ENCODE measurements at places on chromosomes 2 and 18.

GRCh38 chr2:218882866-218883366, 2.3 kb downstream of the WNT10A start:
- DNase-seq = no peak

DNA sequence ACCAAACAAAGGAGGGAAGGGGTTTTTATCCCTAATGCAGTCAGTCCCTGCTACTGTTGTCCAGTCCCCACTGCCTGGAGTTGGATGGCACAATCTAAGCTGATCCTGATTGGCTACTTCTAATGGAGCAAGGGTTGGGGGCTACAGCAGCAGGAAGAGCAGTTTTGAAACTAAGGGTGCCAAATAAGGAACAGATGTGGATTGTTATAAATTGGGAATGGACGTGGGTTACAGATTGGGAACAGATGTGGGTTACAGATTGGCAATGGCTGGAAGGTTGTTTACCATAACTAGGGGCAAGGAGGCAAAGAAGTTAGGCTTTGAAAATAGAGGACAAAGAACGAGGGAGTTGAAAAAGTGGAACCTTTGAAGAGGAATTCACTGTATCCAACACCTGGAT, 16.0 kb upstream of the PROM2 start:
- DNase-seq = no peak

DNA sequence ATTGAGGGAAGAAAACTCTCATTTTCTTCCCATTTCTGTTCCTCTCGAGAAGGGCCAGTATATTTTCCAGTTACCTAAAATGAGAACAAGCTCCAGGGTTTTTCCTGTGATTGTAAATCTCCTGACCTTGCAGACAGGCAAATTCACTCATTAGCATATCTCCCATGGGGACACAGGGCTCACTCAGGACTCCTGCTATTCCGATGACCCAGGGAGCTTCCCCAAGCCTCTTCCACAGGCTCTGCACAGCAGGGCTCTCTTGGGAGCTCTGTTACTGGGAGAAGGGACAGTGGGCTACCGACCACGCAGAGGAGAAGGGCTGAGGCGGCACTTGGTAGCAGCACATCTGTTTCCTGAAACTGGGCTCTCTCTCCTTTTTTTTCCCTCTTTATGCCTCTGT, 135.2 kb upstream of the CAPN13 start:
- no peak for DNase-seq

GRCh38 chr2:215020283-215020682, 118.1 kb downstream of the ABCA12 start:
- no peak for DNase-seq

DNA sequence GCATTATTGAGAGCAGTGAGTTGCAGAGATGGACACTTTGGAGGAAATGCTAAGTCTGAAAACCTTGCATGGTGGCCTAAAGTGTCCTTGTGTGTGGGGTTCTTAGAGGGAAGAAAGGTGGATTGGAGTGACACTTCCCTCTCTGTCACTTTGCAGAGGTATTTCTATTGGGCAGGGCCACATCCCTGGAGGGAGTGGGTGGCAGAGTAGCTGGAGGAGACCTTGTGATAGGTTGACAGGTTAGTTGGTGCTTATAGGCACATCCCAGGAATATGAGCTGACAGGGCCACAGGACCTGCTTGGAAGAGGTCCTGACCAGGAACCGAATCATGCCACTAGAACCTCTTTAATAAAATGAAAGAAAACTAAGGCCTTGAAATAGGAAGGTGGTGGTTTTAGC, 972 bp upstream of the IGFBP5 start:
- no peak for DNase-seq

GRCh38 chr2:58865436-58865835, 624.3 kb upstream of the FANCL start:
- no peak for DNase-seq

DNA sequence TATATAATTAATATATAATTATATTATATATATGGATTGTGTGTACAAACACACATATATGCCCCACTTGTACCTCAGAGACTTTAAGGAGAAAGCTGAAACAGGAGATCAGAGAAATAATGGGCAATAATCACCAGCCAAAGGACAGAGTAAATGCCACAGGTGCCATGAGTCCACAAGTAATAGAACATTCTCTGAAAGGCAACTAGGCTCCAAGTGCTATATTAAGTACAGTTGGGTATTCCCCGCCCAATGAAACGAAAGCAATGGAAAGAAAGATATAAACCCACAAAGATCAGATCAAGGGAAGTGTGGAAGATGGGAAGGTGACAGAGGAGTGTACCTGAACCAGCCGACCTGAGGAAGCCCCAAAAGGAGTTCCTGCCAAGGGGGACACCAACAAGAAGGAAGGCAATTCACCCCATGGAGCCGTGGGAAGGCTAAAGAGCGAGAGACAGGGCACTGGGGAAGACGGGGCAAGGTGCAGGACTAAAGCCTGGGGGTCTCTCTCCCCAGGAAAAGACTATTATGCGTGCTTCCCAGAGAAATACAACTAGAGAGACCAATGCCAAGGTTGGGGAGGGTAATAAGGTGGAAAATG, 19.0 kb downstream of the DYM start:
- DNase-seq = no peak

DNA sequence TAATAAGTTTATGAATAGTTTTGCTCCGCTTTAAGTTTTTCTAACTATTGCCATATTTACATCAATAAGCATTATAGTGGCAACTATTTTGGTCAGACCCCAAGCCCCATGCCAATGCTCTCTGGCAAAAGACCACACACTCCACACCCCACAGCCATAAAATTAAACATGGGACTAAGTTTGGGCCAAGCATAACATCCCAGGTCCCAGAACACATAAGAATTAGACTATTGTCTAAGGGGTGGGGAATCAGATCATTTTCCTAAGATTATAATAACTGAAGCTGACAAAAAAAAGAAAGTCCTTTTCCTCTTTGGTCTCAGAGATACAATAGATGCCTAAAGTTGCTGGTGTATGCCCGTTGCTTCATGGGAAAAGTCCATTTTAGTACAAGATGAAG, 46.3 kb downstream of the EXOC6B start:
- no peak for DNase-seq

DNA sequence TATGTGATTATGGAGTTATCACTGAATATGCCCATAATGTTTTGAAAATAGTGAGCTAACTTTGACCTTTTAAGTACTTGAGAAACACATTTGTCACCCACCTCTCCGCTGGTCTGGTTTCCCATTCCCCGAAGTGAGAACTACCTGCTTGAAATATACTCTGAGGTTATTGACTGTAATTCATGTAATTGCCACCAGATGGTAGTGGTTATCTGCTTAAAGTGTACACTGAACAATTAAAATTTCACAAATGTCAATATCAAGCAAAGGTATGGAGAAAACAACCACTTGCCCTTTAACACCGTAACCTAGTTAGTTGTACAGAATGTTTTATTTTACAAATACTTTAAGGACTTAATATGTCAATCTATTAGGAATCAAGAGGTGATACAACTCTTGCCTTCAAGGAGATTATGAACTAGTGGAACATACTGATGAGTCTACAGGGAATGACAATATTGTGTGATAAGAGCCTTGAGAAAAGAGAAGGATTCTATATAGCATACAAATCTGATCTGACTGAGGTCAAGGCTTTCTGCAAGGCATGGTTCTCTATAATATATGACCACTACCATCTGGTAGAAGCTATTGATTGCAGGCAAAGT, 316.8 kb upstream of the KCNH7 start:
- no peak for DNase-seq

GRCh38 chr2:230323385-230324106, 3.4 kb upstream of the SP140L start:
- DNase-seq = no peak

DNA sequence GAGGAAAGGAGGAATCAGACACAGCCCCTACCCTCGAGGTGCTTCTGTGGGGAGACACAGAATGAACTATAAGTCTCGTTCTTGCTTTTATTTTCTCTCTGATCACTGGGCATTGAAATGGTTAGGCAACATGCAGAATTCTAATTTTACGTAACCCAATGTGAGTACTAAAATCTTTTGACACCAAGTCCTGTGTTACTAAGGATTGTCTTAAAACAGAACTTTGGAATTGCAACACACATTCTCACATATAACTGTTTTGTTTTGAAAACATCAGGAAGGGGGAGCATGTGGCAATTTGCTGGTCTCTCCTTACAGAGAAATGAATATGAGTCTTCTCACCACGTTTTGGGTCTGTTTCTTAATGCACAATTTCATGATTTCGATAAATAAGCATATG, 23.6 kb upstream of the SULT1C4 start:
- no peak for DNase-seq

DNA sequence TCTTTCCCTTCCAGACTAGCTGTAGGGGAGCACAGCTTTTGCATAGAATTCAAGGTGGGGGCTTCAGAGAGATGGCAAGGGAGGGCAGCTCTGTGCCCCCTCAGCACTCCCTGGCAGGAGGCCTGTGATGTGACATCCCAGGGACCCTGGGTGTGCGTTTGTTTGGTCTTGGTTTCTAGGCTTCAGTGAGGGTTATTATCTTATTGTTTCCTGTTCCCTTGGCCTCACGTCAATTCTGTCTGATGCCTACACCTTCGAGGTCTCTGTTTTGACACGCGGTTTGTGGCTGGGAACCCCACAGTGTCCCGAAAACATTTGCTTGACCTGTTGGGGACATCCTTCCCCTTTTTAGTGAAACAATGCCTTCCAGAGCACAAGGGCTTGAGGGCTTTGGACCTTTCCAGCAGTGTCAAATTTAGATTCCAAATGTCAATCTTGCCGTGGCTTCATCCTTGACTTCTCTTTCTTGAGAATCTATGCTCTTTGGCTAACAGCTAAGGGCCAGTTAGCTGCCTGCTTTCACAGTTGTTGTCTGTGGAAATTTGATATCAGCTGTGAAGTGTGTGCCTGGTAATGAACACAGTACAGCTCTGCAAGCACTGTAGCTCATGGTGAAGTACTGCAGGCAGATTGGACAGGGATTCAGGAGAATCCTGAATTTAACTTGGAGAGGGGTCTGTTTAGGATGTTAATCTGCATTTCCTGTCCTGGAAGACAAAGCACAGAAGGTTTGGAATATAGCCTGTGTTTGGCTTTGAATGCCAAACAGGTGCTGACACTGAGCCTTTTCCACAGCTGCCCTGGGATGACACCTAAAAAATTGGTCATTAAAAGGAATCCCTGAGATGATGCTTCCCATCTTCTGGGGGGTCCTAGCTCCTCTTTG, 108.2 kb upstream of the CXCR4 start:
- DNase-seq = peak; percentile 6

DNA sequence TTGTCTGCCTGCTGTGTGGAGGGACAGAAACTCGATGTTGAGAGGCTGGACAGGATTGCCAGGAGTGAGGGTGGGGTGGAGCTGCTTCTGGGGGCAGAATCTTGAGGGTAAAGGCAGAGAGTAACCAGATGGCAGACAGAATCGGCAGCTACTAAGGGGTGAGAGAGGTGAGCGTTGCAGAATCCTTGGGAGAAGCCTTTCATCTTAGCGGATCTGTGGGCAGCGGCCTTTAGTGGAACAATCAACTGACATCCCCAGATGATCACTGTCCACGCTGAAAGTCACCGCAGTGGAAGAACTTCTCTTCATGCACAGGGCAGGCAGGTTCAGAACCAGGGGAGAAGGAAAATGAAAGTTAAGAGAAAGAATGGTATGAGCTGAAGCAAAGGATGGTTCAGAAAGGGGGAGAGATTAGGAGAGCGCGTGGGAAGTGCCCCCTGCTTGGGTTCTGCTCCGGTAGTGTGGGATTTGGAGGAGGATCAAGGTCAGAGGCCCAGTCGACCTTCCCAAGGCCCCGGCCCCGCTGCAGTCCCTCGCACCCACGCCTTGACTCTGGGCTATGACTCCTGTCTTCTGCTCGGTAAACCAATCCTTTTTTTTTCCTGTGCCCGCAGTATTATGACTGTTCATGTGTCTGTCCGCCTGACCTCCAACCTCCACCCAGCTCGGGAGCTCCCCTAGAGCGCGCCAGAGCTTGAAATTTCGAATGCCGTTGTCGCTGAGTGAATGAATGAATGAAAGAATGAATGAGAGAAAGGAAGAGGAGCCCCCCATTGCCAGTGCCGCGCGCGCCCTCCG, 584 bp downstream of the BOLA3 start:
- DNase-seq = no peak

GRCh38 chr2:158817588-158817987, 22.5 kb downstream of the DAPL1 start:
- DNase-seq = no peak

GRCh38 chr2:154261473-154262027, 389.8 kb downstream of the GALNT13 start:
- DNase-seq = no peak

DNA sequence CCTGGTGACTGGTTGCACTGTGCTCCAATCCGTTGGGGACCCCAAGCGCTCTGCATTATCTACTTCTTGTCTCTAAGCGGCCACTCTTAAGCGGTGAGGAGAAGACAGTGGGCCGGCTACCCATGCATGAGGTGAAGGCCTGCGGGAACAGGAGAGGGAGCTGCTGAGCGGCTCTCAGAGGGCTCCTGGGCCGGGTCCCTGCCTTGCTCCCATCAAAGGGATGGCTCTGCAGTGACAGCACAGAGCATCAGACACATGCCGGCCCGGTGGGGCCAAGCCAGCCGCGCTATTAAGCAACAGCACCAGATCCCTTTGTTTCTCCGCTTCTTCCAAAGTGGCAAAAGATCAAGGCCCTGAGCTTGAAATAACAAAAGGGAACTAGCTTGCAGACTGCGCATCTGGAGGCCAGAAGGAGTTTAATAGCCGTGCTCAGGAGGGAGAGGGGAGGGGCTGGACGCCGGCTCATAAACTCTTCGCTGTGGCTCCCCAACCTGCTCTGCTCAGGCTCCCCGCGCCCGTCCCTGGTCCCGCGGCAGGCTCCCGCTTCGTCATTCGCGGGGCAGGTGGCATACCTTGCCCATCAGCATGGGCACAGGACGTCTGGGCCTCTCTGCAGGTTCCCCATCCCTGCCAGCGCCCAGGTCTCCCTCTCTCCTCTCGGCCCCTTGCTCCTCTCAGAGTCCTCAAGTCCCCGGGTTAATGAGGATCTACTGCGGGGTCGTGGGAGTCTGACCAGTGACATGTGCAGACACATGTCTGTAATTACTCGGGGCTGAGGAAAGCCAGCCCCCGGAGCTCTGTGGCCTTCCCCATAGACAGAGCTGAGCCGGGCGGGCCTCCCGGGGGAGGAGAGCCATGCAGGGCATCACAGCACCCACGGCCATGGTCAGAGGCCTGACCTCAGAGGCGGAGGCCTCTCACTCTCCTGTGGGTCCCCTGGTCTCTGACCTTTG, 96.7 kb downstream of the ASB1 start:
- DNase-seq = no peak

DNA sequence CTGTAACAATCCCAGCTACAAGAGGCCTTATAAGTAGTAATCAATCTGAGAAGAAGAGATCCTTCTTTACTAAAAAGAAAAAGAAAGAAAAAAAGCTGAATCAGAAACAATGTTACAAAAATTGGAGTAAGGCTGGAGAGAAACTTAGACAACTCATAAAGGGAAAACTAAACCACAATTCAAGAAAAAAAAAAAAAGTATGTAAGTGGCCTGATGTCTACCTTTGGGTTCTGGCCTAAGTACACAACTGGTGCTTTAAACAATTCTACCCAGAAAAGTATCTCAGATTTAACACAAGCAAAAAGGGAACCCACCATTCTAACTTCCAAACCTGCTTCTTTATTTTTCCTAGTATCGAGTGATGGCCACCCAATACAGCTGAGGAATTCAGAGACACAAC, 45.3 kb downstream of the ZNF521 start:
- no peak for DNase-seq

- DNase-seq = no peak
Measured at GRCh38 chr2:1784087-1784486, 39.8 kb upstream of the PXDN start.
